Inflammatory macrophage (primary cell): ENCODE measurements at places on chromosomes 11 and 22.

GRCh38 chr11:76657187-76658170, 13.1 kb downstream of the LRRC32 start:
- no peak for DNase-seq

DNA sequence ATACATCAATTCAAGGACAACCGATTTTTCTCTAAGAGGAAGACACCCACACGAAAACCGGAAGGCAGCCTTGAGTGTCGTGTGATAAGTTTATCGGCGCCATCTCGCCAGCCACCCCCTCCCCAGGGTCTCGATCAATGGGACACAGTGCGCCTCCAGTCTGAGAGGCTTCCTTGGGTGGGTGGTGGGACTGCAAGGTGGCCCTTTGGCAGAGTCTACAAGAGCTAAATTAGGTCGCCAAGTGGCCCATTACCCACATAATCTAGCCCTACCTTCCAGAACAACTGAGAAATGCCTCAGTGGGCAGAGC, 64.0 kb downstream of the CD6 start:
- no peak for DNase-seq

DNA sequence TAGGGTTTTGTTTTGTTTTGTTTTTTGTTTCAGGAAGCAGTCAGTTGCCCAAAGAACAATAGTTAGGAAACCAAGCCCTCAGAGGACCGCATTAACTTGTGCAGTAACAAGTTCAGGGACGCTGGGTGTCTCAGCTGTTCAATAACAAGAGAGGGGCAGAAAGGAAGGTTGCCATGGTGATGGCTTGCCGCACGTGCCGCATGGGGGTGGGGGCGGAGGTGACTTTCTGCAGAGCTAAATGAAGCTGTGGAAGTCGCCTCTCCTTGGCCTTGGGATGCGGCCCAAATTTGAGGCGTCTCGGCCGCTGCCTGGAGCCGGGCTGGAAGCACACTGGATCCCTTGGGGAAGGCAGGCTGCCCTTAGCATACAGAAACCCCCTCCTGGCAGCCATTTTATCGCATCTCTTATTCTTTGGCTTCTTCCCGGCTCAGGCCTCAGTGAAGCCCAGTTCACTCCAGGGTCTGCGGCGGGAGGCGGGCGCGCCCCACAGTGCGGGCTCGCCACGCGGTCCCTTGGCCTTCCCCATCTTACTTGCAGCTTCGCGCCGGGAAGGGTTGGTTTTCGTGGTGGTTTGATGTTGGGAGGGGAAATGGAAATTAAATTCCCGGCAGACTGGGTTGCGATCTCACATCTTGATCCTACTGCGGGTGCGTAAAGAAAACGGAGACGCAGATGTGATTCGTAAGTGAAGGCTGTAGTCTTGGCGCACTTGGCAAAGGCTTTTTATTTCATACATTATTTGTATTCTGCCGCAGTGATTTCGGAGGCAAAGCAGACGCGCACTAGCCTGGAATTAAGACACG, 94.3 kb downstream of the SLC17A6 start:
- no peak for DNase-seq

DNA sequence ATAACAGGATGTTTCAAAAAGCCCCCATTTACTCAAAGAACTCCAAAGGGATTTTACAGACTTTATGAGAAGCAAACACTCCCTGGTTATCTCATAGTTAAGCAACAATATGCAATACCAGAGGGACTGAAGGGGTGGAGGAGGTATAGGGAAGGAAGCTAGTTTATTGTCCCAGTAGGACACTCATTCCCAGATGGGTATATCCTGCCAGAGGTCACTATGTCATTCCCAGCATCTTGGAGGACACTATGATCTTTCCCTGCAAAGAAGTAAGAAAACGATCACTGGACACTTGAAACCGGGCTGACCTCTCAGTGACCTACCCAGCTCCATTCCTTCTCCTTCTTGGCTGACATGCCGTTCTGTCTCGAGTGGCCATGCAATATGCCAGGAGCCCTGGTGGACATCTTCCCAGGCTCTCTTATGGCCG, 114.5 kb downstream of the NAT10 start:
- DNase-seq = no peak

GRCh38 chr11:83951521-83951920, 665.4 kb upstream of the CCDC90B start:
- no peak for DNase-seq
